Hematopoietic multipotent progenitor cell treated with erythropoietin and hydrocortisone succinate and interleukin-3 and kit ligand, for 6 days (in vitro differentiated cells): ENCODE measurements at places on chromosomes 12 and 14.

DNA sequence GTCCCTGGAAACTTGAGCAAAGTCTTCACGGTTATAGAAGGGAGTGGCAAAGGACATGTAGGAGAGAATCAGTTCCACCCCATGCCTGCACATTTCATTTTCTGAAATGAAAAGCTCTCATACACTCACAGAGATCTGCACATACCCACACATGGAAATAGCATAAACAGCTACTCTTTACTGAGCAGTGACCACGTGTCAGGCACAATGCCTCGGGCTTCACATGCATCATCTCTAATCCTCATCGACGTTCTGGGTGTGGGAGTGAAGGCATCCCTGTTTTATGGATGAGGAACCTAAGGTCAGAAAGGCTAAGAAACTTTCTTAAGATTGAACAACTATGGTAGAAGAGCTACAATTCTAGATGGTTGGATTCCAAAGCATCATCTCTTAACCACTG is 198.8 kb downstream of the DAD1 start:
- DNase-seq, result no peak

DNA sequence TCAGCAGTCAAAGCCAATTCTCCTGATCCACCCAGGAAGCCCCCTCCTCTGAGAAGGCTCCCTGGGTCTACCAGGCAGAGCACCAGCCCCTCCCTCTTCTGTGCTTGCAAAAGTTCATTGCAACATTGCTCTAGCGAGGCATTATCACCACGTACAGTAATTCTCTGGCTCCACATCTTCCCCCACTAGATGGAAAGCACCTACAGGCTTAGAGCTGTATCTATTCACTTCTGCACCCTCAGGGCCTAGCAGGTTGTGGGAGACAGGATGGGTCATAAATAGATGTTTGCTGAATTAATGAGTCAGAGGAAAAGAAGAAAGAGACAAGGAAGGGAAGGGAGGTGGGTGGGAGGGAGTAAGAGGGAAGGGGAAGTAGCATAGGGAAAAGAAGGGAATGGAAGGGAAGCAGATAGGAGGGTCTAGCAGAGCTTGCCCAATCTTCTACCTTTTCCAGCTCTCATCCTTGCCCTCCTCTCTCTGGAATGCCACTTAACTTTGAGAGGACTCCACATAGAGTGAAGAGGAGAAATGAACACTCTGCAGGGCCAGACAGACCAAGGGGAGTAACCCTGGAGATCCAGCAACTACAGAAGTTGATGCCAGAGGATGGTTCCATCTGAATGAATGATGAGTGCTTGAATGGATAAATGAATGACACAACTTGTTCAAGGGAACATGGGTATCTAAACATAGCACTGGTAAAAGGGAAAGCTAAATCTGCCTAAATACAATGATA is 42.0 kb upstream of the NT5DC3 start:
- DNase-seq, result peak; percentile 9

GRCh38 chr14:106390947-106391346 is 864.6 kb downstream of the TMEM121 start:
- DNase-seq, result no peak

DNA sequence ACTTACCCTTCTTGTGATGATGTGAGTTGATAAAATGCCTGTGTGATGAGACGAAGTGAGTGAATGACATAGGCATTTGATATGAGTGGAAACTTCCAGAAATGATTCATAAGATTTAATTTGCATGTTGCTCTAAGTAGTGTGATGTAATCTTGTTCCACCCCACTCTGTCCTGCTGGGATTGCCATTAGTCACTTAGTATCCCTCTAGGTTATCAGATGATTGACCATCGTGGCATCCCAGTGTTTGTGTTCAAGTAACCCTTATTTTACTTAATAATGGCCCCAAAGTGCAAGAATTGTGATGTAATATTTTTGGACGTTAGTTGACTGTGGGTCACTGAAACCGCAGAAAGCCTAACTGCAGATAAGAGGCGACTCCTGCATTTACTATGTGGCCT is 214.4 kb upstream of the DIO2 start:
- no peak for DNase-seq

- no peak for DNase-seq
These were observed 118.8 kb downstream of the DPF3 start for GRCh38 chr14:72774894-72775620.

GRCh38 chr12:3003357-3003992 is 44.3 kb downstream of the TEAD4 start:
- no peak for DNase-seq

- DNase-seq, result no peak
These were observed 52.0 kb downstream of the KCNMB4 start for GRCh38 chr12:70418101-70418500.

DNA sequence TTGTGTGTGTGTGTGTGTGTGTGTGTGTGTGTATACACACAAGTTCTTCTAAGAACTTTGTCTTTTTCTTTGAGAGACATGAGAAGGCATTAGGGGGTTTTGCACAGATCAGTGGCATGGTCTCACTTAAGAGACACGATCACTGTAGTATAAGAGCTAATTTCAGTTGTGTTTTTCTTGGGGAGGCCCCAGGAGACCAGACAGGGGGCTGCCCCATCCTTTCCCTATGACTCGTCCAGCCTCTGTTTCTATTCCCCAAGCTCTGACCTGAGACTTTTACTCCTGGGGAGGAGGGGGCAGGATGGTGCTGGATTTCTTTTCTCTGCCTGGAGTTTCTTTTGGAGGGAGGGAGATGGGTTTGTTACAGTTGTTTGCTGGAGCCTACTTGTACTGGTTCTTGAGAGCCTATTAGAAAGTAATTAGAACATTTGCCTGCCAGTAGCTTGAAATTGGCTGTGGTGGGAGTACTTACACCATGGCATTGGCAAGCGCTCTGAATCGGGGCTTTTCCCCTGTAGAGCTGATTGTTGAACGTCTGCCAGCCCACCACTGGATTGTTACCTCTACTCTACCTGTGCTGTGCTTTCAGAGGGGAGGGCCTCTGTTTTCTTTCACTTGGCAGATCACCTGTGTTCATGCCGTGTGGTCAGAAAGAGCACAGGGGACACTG is 109.5 kb downstream of the TSPAN9 start:
- DNase-seq, result no peak

- peak; percentile 22 for DNase-seq
These were observed 88.3 kb downstream of the LRRK2 start for GRCh38 chr12:40312982-40313576.

- peak; percentile 73 for DNase-seq
These were observed 62.1 kb downstream of the PPP2R5C start for GRCh38 chr14:101823511-101824120.

DNA sequence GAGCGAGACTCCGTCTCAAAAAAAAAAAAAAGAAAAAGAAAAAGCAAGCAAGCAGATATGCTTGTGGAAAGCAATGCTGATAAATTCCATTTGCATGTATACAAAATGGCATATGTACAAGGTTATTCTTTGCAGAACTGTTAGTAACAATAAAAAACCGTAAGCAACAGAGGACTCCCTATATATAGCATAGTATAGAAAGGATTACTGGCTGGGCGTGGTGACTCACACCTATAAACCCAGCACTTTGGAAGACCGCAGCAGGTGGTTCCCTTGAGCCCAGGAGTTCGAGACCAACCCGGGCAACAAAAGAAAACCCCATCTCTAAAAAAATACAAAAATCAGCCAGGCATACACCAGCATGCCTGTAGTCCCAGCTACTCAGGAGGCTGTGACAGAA is 13.5 kb downstream of the GCN1 start:
- DNase-seq, result no peak

- no peak for DNase-seq
These were observed 34.4 kb downstream of the BTG1 start for GRCh38 chr12:92111256-92111655.

DNA sequence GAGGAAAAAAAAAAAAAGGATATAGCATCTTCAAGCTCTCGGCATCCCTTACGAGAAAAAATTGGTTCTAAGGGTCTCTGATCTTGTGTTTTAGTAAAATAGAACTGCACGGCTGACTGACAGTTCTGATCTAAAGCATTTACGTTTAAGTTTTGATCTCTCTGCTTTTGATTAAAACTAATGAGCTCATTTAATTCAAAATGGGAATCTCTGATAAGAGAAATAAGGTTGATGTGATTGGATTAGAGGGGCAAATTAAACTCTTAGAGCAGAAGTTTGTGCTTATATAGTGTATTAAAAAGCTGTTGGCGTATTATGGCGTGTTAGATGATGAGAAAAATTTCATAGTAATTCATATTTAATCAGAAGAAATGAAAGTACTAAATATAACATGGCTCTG is 217.6 kb downstream of the EGLN3 start:
- no peak for DNase-seq

DNA sequence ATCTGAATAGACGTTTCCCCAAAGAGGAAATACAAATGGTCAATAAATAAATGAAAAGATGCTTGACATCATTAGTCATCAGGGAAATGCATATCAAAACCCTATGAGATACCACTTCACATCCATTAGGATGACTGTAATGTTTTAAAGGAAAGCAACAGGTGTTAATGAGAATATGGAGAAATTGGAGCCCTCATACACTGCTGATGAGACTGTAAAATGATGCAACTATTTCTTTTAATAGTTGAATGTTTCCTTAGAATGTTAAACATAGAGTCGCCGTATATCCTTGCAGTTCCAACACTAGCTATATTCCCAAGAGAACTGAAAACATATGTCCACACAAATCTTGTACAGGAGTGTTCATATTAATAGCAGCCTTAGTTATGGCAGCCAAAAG is 133.2 kb downstream of the SLC38A4 start:
- no peak for DNase-seq

DNA sequence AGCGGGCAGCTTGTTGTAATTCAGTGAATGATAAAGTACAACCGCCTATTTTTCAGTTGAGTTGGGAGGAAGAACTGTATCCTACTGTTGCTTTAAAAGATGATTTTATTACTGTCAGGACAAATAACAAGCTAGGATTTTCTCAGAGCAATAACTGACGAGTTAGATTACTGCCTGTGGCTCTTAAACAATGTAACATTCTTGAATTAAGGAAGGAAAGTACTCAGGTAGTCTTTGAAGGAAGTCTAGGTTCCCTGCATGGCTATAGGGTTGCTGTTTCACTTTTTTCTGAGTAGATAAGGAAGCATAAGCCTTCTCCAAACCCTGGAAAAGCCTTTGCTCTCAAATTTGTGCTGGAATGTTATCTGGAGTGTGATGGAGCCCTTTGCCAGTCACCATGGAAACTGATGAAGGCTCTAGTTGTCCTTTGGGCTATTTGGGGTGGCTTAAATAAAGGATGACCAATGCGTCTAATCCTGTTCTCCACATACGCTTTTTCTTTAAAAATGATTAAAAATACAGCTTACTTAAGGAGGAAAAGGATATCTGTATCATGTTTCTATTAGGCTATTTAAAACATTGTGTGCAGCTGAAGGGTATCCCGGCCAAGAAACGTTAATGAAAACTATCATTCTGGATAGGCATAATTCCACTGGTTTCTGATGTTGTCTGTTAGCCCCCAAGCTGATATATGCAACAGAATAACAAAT is 17.7 kb downstream of the NUBPL start:
- DNase-seq, result no peak

DNA sequence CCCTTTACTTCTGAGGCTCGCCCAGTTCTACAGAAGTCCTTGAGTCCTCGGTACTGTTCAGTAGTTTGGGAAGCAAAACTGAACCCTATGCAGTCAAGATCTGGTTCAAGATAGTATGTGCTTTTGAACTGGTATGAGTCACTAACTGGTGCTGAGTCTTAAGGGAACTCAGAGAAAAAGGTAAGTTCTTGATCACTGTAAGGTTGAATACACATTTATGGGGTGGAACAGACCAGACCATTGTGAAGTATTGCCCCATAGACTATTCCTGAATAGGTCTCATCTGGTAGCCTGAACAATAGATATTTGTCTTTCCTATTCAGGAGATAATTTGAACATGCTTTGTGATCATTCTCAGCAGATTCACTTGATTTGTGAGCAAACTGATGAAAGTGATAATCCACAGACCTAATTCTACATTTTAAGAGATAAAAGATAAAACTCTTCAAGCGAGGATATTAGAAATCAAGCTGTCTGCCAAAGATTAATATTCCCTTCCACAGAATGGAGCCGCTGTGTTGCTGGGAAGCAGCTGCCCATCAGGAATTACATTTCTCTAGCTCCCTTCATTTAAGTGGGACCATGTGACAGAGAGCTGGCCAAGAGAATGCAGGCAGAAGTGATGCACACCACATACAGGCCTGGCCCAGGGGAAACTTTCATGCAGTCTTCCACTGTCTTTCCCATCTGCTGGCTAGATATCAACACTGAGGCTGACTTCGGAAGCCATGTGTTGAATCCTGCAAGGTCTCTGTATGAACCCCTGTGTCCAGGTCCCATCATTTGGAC is 369.8 kb upstream of the GARIN6 start:
- DNase-seq, result no peak

DNA sequence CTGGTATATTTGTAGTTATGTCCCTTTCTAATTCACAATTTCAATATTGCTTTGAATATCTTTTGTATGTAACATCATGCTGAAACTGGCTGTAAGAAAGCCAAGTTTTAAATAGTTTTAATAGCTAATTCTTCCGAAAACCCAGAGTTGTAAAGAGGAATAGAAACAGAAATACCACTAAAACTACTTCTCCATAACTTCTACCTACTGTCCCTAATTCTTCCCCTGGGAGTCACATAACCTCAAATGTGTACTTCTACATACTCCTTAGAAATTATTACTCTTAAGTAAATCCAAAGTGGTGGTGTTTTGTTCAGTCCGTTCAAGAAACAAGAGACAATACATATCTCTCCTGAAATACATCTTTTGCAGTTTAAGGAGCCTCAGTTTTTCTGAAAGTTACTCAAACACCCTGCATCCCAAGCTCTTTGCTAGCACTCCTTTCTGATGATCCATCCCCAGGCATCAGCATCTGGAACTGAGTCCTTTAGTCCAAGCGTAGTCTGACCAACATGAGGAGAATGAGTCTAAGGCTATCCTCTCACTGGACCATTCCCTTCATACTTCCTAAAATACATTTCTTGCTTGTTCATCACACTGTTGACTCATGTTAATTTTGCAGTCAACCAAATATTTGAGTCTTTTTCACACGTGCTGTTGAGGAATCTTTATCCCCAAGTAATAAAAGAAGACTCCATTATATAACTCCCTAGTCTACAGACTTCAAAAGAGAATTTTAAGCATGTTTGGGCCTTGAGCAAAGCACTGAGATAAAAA is 214.3 kb upstream of the NUDT4 start:
- DNase-seq, result no peak
